ENCODE measurements at places on chromosomes 12 and 14. TPM values are rescaled to one million over a fixed set of nuclear protein-coding genes. Genes with fewer than 3 reads are reported as not detected.
A peak's percentile ranks its signal among the peaks of the same experiment; 100 is the strongest.

Gene SEC23A
- 37.5 TPM for total RNA-seq

Gene IL22
- not detected for total RNA-seq

DNA sequence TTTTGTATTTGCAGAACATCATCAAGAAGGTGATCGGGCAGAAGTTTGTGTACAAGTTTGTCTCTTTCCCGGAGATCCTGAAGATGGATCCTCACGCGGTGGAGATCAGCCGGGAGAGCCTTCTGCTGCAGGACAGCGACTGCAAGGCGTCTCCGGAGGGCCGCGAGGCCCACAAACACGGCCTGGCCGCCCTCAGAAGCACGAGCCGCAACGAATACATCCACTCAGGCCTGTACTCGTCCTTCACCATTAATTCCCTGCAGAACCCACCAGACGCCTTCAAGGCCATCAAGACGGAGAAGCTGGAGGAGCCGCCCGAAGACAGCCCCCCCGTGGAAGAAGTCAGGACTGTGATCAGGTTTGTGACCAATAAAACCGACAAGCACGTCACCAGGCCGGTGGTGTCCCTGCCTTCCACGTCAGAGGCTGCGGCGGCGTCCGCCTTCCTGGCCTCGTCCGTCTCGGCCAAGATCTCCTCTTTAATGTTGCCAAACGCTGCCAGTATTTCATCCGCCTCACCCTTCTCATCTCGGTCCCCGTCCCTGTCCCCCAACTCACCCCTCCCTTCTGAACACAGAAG lies 52.8 kb downstream of the ELK3 start:
- H3K4me3 ChIP-seq: no peak overlapping the region
- H3K27ac ChIP-seq: no peak overlapping the region
- peaks cover 23% of the 10 kb centered on the region for H3K36me3 ChIP-seq
- no peaks in the 10 kb centered on the region for H3K27me3 ChIP-seq
- no peaks in the 10 kb centered on the region for H3K4me1 ChIP-seq

Gene KCNA5
- not detected for total RNA-seq

DNA sequence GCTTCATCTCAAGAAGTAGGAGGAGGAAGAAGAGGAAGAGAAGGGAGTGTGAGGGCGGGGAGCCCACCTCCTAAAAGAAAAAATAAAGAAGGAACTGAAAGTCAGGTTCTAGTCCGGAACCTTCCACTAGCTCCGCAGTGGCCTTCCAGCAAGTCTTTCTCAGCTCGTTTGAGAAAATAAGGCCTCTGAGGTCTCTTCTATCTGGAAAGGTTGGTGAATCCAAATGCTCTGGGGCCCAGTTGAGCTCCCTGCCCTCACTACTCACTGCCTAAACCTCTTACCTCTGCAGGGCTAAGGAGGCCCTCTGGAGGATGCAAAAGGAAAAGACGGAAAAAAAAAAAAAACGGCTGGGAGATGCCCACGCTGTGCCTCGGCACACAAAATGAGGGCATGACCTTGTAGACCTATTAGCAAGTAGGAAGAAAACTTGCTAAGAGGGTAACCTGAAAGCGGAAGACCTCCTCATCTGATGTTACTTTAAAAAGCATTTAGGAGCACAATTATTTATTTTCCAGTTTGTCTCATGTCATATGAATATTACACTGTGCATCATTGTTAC lies 35.9 kb downstream of the FBLN5 start:
- H3K27me3 ChIP-seq: no peaks in the 10 kb centered on the region
- H3K36me3 ChIP-seq: no peaks in the 10 kb centered on the region
- peak; percentile 52 for DNase-seq
- H3K4me1 ChIP-seq: peaks cover 12% of the 10 kb centered on the region
- H3K4me3 ChIP-seq: no peak overlapping the region

GRCh38 chr14:22178333-22178839 lies 410.6 kb downstream of the DAD1 start:
- no peaks in the 10 kb centered on the region for H3K27me3 ChIP-seq
- H3K36me3 ChIP-seq: peaks cover 9% of the 10 kb centered on the region
- H3K27ac ChIP-seq: no peak overlapping the region
- no peak overlapping the region for H3K4me3 ChIP-seq
- peaks cover 48% of the 10 kb centered on the region for H3K4me1 ChIP-seq

DNA sequence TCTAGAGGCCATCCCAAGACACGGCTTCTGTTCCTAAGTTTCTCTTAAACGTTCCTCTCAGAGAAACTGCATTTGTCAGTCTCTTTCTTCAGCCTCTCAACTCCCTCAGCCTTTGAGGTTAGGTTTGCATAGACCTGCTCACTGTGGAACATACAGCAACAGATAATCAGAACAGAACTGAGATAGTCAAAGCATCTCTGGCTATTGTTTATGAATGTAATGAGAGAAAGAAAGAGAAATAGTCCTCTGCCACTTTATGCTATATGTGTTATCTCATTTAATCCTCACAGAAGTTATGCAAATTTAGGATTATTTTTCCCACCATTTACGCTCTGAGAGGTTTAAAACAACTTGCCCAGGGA lies 190.6 kb downstream of the PHLDA1 start:
- H3K4me1 ChIP-seq: peaks cover 35% of the 10 kb centered on the region
- no peak overlapping the region for H3K4me3 ChIP-seq
- no peak overlapping the region for H3K27ac ChIP-seq
- no peak for DNase-seq

- H3K27ac ChIP-seq: peak overlapping the region; percentile 54
- H3K36me3 ChIP-seq: peaks cover 13% of the 10 kb centered on the region
- peak overlapping the region; percentile 84 for H3K4me3 ChIP-seq
- H3K27me3 ChIP-seq: no peaks in the 10 kb centered on the region
Observed at GRCh38 chr12:84910549-84911241, 1.9 kb downstream of the SLC6A15 start.

GRCh38 chr12:106590601-106591000 lies 7.8 kb downstream of the RFX4 start:
- H3K4me3 ChIP-seq: no peak overlapping the region
- DNase-seq: no peak
- no peak overlapping the region for H3K27ac ChIP-seq
- no peaks in the 10 kb centered on the region for H3K36me3 ChIP-seq
- peaks cover 48% of the 10 kb centered on the region for H3K27me3 ChIP-seq
- H3K4me1 ChIP-seq: no peaks in the 10 kb centered on the region

Gene OLR1
- total RNA-seq: not detected

- H3K4me3 ChIP-seq: no peak overlapping the region
- no peaks in the 10 kb centered on the region for H3K4me1 ChIP-seq
- DNase-seq: no peak
- H3K27ac ChIP-seq: no peak overlapping the region
- H3K27me3 ChIP-seq: no peaks in the 10 kb centered on the region
Observed at GRCh38 chr12:10113075-10113474, 14.3 kb upstream of the CLEC1A start.

DNA sequence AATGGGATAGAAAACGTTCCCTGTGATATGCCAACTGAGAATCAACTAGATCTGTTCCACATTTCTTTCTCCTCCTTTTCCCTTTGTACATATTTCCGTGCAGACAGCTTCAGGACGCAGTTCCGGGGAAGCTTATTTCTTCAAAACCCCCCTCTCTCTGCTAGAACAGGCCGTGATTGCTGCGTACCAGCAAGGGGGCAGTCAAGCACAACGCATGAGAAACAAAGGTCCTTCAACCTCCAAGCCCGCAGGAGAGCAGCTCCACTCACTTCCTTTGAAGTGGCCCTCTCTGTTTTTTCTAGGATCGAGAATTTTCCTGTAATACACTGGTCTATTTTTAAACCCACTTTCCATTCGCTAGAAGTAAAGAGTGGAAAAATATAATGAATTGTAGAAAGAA lies 80.8 kb downstream of the ZNF664 start:
- no peak for DNase-seq
- H3K36me3 ChIP-seq: no peaks in the 10 kb centered on the region
- no peak overlapping the region for H3K4me3 ChIP-seq
- H3K27me3 ChIP-seq: peaks cover 19% of the 10 kb centered on the region
- H3K4me1 ChIP-seq: peaks cover 9% of the 10 kb centered on the region

DNA sequence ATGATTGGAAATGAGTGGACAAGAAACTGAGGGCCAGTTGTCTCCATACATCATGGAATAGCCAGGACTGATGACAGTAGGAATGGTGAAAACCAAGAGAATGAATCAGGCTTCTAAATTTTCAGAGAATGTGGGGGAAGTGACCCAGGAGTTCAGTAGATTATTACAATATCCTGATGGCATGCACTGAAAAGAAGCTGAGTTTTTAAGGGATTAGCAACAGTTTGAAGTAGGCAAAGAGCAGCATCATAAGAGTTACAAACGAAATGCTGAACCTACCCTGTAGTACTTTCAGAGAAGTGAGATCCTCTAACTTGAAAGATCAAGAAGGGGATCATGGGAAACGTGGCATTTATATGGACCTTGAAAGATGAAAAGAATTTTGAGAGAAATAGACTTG lies 13.2 kb downstream of the SLC2A14 start:
- H3K27me3 ChIP-seq: peaks cover 37% of the 10 kb centered on the region
- no peak overlapping the region for H3K4me3 ChIP-seq
- no peaks in the 10 kb centered on the region for H3K36me3 ChIP-seq
- H3K4me1 ChIP-seq: peaks cover 8% of the 10 kb centered on the region
- no peak for DNase-seq

- no peaks in the 10 kb centered on the region for H3K4me1 ChIP-seq
Observed at GRCh38 chr14:101007765-101008164, 104.2 kb upstream of the RTL1 start.

DNA sequence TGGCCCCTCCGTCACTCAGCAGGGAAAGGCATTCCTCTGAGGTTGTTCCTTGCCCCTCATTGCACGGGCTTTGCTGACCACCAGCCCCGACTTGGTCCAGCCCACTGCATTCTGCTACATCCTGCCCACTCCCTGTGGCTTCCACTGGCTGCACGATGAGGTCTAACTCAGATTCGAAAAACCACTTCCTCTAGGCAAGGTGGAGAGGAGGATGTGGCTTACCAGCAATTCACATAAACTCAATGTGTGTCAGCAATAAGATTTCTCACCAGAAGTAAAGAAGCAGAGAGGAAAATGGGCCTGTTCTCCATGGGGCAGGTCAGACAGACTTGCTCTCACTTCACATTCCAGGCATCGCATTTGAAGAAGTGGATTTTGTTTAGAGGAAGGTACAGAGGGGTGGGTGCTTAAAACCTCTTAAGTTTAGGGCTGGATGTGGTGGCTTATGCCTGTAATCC lies 14.7 kb downstream of the GPR68 start:
- DNase-seq: no peak
- H3K27ac ChIP-seq: no peak overlapping the region
- H3K27me3 ChIP-seq: no peaks in the 10 kb centered on the region
- H3K4me3 ChIP-seq: no peak overlapping the region
- H3K4me1 ChIP-seq: no peaks in the 10 kb centered on the region

DNA sequence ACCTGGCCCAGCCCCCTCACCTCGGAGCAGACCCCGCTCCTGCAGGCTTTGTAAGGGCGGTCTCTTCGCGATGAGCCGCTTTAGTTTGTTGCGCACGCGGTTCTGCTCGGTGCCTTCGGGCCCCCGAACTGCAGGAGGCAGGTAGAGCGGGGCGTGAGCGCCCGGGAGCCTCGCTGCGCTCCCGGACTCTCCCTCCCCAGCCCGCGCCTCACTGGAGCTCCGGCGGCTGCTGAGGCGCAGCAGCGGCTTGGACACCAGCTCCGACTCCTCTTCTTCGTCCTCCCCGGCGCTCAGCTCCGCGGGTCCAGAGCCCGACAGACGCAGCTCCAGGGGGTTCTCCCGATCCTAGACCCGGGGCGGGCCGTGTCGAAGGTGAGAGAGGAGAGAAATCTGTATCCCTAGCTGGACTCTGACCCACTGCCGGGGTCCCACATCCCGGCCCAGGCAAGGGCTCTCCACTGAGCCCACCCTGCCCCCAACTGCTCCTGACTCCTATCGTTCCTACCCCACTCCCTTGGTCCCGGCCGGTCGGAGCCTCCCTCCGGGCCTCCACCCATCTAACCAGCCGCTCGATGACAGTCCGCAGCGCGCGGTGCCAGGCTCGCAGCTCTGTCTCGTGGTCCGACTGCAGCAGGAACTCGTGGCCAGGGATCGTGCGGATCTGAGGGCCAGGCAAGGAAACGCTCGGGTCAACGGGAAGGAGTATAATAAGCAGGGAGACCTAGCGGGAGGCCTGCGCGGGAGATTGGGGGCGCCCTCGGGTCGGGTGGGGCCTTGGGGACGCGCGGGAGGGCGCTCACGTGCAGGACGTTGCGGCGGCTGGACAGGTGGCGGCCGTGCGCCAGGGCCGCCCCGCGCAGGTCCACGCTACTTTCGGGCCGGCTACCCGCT lies 4.2 kb downstream of the ARHGAP9 start:
- no peak overlapping the region for H3K27ac ChIP-seq
- H3K4me1 ChIP-seq: peaks cover 31% of the 10 kb centered on the region
- no peaks in the 10 kb centered on the region for H3K36me3 ChIP-seq
- peak overlapping the region; percentile 54 for H3K4me3 ChIP-seq
- DNase-seq: no peak
- H3K27me3 ChIP-seq: peaks cover 100% of the 10 kb centered on the region

DNA sequence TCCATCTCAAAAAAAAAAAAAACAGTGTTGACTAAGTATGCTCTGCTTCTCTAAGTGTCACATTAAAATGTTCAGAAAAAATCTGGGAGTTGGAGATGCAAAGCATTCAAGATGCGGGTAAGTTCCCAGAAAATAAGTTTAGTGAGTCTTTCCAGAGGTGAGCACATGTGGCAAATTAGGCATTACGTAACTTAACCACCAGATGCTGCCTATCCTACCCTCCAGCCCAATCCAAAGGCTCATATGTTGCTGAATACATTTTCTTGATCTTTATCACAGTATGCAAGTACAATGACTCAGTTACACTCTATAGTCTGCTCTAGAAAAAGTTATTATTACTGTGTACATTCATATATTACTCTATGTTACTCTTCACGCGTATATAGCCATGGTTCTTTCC lies 3.6 kb downstream of the SLC2A14 start:
- no peak overlapping the region for H3K27ac ChIP-seq
- no peak overlapping the region for H3K4me3 ChIP-seq
- H3K4me1 ChIP-seq: no peaks in the 10 kb centered on the region

- no peak overlapping the region for H3K27ac ChIP-seq
- H3K4me1 ChIP-seq: no peaks in the 10 kb centered on the region
- no peaks in the 10 kb centered on the region for H3K36me3 ChIP-seq
- H3K4me3 ChIP-seq: no peak overlapping the region
Observed at GRCh38 chr14:68612049-68612448, 180.8 kb downstream of the ZFP36L1 start.

GRCh38 chr12:28164644-28165275 lies 25.5 kb upstream of the CCDC91 start:
- peaks cover 13% of the 10 kb centered on the region for H3K4me1 ChIP-seq
- peak; percentile 28 for DNase-seq
- H3K27me3 ChIP-seq: no peaks in the 10 kb centered on the region

GRCh38 chr12:69732088-69732487 lies 6.6 kb upstream of the RAB3IP start:
- no peaks in the 10 kb centered on the region for H3K27me3 ChIP-seq
- H3K27ac ChIP-seq: no peak overlapping the region
- no peaks in the 10 kb centered on the region for H3K36me3 ChIP-seq
- no peak overlapping the region for H3K4me3 ChIP-seq

Gene INSM2
- not detected for total RNA-seq

Data from Calu3 (cell line).